ENCODE measurements at places on chromosomes 16 and 17. TPM values are rescaled to one million over a fixed set of nuclear protein-coding genes. Genes with fewer than 3 reads are reported as not detected.

DNA sequence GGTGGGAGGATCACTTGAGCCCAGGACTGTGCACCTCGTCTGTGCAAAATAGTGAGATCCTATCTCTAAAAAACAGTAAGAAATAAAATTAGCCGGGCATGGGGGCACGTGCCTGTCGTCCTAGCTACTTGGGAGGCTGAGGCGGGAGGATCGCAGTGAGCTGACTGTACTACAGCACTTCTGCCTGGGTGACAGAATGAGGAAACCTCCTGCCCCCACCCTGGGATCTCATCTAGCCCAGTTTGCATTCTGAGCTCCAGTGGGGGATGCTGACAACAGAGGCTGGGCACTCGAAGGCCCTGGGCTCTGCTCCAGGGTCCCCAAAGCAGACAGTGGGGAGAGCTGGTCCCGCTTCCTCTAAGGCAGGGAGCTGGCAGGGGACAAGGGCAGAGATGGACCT, 7.1 kb downstream of the NAGPA start:
- no peak for DNase-seq

GRCh38 chr16:30142672-30143346, 19.8 kb upstream of the MAPK3 start:
- DNase-seq: no peak

GRCh38 chr16:8372141-8372540, 218.2 kb downstream of the TMEM114 start:
- DNase-seq: no peak

- DNase-seq: no peak
Observed at GRCh38 chr16:51434567-51435198, 283.6 kb upstream of the SALL1 start.

DNA sequence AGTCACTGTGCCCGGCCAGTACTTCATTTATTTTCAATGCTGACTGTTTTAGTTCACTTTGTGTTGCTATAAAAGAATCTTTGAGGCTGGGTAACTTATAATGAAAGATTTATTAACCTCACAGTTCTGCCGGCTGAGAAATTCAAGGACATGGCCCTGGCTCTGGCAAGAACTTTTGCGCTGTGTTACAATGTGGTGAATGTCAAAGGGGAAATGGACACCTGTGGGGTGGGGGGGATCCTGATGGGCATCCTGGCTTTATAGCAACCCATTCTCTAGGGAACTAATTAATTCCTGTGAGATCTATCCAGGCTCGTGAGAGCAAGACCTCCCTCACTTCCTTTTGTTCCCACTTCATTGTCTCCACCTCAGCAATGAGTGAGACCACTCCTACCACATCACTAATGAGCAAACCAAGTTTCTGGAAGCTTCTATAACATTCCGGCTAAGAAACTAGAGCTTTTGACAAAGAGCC, 17.1 kb upstream of the CDH3 start:
- DNase-seq: no peak

- peak; percentile 84 for DNase-seq
Observed at GRCh38 chr17:979539-980405, at the start of gene NXN. Gene NXN (minus strand): TSS chr17:979776.

GRCh38 chr16:83806036-83806435, 1.7 kb upstream of the HSBP1 start:
- DNase-seq: no peak

GRCh38 chr16:47143677-47144558, at the start of gene NETO2:
Gene NETO2 (minus strand): TSS chr16:47143945. CDS start chr16:47143612, 333 bp downstream.
- DNase-seq: peak; percentile 58

DNA sequence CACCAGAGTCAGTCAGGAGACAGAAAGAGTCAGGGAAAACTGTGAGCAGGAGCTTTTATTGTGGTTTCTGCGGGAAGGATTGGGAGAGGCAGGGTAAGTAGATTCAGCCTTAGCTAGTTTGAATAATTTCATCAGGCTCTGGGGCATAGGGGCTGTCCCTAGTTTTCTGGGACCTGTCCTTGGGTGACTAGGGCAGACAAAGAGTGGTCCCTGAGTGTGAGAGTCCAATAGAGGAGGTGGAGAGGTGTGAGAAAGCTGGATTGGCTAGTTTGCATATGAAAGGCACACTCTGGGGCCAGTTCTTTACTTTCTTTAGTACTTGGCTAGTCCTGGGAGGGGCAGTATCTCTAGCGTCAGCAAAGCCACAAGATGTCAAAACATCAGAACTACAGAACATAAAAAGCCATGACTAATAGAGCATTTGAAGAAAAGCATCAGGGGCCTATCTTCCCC, 255.6 kb downstream of the HS3ST3A1 start:
- peak; percentile 98 for DNase-seq

NCBP3 gene
- total RNA-seq: 26.3 TPM

PRSS53 gene
- 1.9 TPM for total RNA-seq

STAC2 gene
- total RNA-seq: not detected

NTN3 gene
- total RNA-seq: 0.64 TPM
